ENCODE measurements at places on chromosomes 4 and X.

GRCh38 chrX:119095936-119096335 is 23.1 kb downstream of the CT47C1 start:
- no peak for DNase-seq

DNA sequence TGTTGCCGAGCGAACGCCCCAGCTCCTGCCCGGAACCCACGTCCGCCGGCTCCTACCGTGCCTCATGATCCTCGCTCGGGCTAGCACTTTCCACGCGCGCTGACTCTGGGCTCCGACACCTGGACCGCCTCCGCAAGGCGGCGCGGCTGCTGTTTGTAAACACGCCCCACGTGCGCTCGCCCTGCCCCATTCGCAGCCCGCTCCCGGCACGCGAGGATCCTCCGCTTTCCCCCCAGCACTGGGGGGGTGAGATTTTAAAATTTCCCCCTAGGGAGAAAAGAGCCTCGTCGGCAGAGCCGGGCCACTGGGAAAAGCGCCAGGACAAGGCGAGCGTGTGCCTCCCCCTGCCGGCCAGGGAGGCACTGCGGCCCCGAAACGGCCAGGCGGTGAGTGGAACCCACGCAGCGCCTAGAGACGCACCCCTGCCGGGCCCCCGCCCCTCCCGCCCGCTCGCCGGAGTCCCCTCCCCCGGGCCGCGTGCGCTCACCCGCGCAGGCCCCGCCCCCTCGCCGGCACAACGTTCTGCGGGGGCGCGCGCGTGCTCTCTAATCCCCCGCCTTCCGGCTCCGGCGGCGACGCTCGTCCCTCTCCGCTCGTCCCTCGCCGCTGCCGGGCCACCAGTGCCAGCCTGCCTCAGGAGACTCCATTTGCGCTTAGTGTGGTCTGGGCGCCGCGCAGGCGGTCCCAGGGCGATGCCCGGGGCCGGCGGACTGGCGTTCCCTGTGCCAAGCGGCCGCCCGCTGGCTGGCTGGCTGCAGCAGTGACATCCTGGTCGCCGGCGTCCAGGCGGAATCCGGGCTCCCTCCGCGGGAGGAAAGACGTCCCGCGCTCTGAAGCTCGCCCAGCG is at the start of gene TIGD2:
TIGD2 (plus strand) TSS at position 548 of the 847 bp plus-strand sequence. CDS start 1,442 bp downstream, outside the sequence.
- peak; percentile 93 for DNase-seq

GRCh38 chr4:24262616-24263015 is 321.7 kb downstream of the DHX15 start:
- no peak for DNase-seq

DNA sequence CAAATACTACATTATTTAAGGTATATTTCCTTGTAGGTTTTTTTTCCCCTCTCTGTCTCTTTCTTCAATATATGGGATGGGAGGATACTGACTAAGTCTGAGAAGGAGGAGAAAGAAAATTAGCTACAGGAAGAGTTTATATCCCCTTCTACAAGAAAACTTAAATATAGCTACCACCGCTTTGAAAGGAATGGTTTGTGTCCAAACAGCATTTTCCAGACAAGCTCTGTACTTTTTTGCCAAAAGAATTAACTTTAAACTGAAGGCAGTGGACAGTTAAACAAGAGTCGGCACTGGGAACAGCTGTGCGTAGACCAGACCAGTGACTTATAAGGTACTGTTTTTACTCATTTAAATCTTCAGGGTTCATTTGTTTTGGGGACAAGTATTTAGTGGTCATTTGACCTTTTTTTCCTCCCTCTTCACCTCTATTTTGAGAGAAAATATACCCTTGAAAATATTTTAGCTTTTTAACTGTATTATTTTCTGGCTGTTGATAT is 303.7 kb downstream of the ARHGAP24 start:
- no peak for DNase-seq

DNA sequence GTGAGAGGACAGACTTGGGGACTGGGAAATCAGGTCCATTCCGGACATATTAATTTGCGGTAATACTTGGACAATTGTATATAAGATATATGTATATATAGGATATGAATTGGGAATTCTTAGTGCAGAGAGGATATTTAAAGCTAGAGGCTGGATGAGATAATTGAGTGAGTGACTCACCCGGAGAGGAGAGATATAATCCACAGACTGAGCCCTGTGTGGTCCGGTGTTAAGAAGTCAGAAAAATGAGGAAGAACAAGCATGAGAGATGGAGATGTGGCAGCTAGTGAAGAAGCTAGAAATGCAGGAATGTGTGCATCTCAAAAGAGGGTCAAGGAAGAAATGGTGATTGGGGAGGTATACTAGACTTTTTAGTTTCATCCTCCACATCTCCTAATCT is 336.2 kb downstream of the SLC7A11 start:
- no peak for DNase-seq

- DNase-seq = no peak
Observed at GRCh38 chr4:54914781-54915180, 210.6 kb downstream of the KDR start.

- DNase-seq = no peak
Observed at GRCh38 chr4:108644237-108644636, 6.2 kb upstream of the OSTC start.

DNA sequence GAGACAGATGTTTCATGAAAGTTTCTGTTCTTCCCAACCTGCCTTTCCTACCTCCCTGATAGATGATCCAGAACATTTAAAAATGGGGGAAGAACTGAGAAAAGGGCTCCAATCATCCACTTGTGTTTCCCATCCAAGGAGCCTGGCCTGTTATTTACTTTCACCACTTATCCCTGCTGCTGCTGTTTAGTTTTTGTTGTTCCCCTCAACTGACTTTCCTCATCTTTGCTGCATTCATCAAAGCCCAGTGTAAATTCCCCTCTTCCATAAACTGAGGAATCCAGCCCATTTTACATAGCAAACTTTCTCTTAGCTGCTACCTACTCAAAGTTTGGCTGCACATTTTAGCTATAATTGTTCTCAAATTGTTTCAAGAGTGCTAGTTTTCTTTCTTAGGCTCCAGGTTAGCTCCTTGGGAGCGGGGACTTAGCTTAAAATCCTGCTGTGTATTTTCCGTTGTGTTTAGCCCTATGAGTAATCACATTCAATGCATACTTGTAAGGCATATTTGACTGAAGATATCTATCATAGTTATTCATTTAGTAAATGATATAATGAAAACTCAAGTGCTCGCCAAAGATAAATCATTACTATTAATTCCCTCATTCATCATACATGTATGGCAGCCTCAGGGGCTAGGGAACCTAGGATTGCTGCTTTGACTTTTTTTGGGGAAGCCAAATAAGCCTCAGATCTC is 1.4 kb upstream of the PTPN13 start:
- DNase-seq = no peak

- DNase-seq = no peak
Observed at GRCh38 chr4:141027421-141027820, 105.8 kb downstream of the RNF150 start.

- DNase-seq = peak; percentile 64
Observed at GRCh38 chr4:166839615-166840251, 394.6 kb downstream of the SPOCK3 start.

DNA sequence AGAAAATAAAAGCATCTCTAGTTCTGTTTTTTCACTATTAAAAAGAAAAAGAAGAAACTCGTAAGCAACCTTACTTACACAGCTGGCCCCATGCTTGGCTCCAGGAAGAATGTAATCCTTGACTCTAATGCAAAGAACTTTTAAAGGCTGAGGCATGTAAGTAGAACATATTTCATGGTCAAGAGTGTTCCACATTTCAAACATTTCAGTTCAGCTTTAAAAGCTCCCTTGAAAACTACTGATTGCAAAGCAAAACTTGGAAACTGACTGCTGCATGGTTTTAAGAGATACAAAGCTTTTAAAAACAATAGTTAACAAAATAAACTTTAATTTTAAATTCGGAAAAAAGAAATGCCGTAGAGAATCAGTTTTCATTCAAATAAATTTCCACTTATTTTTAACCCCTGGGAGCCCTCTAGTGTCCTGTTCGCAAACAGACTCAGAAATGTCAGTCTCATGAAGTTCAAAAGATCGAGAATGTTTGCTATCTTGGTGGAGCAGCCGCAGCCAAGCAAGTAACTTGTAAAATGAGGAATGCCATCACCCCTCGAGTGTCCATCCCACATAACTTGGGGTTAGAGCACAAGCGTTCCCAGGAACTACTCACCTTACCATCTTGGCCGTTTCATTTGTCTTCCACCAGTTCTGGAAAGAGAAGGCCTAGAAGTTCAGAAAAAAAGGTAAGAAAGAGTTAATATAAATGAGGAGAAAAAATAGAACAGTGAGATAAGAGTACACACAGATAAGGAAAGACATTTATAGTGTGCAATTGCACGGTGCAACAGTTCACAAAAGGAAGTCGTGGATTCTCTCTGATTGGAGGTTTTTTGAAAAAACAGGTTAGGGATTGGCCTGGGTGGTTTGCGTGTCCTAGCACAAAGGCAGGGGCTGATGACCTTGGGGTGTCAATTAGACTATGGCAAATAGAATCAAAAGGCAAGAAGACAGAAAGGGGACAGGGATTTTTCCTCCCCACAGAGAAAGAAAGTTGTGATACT is at the start of gene GASK1B:
GASK1B (minus strand) TSS at position 765 of the 998 bp plus-strand sequence. CDS start 1,650 bp downstream, outside the sequence.
- no peak for DNase-seq

GRCh38 chrX:124393238-124393637 is 46.9 kb downstream of the SH2D1A start:
- no peak for DNase-seq

GRCh38 chr4:78481180-78481579 is 70.4 kb upstream of the ANXA3 start:
- DNase-seq = no peak

DNA sequence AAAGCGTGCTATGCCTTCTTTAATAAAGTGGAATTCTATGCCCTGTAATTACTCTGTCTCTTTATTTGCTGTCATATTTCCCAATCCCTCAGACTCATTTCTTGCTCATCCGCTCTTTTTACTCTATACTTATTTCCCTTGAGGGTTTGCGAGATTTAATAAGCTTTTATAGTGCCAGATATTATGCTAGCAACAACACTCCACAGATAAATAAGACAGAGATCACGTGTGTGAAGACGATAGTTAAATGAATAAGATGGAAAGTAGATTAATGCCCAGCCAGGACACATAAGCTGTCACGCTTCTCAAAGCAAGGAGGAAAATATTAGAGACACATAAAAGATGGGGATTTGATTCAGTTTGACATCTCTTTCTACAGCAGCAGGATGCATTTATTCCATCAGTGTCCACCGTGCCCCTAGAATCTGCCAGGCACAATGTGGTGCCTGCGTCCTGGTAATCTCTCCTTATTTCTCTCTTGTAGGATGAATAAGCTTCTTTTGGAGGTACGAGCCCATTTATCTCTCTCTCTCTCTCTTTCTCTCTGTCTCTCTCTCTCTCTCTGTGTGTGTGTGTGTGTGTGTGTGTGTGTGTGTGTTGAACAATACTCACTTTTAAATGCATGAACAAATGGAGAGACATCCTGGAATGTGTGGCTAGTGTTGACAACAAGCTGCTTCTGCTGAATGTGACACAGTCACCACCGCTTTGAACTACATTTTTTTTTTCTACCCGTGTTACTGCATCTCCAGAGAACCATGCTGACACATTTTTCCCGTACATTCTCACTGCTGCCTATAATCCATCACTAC is 48.2 kb downstream of the TMEM156 start:
- no peak for DNase-seq

DNA sequence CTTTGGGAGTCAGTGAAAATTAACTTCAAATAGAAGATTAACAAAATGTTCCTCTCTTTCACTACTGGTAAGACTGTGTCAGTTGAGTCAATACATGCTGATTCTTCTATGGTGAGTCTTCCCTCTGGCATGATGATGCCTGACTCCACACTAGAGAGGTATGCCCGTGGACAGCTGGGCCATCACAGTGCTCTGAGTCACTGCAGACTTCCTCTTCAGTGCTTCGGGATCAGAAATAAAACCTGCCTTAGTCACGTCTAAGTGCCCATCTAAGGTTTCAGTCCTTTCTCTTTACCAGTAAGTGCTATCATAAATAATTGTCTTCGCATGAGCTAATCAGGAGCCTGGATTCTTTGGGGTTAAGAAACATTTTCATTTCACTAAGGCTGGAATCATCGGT is 1.6 kb upstream of the ASB5 start:
- DNase-seq = no peak

GRCh38 chrX:46793386-46794143 is 34.6 kb upstream of the SLC9A7 start:
- no peak for DNase-seq

DNA sequence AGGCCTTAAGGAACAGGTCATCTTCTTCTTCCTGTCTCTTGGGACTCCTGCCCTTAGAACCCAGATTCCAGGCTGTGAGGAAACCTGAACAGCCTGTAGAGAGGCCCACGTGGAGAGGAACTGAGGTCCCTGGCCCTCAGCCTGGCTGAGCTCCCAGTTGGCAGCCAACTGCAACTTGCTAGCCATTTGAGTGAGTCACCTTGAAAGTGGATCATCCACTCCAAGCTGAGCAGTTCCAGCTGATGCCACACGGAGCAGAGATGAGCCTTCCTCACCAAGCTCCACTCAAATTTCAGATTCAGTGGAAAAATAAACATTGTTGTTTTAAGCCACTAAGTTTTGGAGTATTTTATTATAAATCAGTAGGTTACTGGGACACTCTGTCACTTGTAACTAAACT is 392.5 kb downstream of the BCOR start:
- DNase-seq = no peak

- DNase-seq = no peak
Observed at GRCh38 chr4:87377816-87378215, 13.2 kb downstream of the HSD17B11 start.

GRCh38 chr4:176549161-176549865 is 229.5 kb downstream of the SPCS3 start:
- DNase-seq = no peak

DNA sequence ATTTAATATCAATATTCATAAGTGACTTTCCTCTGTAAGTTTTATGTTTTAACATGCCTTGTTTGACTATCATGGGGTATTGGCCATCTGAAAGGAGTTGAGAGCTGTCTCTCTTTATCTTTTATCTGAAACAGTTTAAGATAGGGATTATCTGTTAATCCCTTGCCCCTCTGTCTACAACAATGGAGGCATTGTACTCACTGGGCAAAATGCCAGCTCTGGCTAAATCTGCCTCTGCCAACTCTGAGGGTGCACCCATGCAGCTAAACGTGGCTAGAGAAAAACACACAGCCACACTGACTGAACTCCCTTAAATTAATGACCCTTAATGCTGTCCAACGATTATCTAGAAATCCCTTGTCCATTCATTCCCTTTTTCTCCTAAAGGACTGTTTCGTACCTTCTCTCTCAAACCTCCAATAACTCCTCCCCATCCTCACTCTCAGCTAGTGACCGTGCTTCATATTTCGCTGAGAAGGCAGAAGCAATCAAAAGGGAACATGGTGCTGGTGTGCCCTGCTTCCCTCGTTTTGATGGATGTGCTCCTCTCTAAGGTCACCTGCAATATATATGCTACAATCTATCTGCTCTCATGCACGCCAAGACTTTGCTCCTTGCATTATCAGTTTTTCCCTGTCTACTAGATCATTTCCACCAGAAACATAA is 10.3 kb downstream of the PHKA2 start:
- no peak for DNase-seq

- no peak for DNase-seq
Observed at GRCh38 chr4:98560321-98560720, 98.1 kb downstream of the TSPAN5 start.

GRCh38 chr4:112061207-112061817 is 83.9 kb upstream of the FAM241A start:
- DNase-seq = no peak

GRCh38 chr4:141192564-141192963 is 28.1 kb upstream of the ZNF330 start:
- no peak for DNase-seq

- no peak for DNase-seq
Observed at GRCh38 chr4:183098019-183098722, 886 bp upstream of the WWC2 start.

GRCh38 chr4:86522349-86522748 is 71.8 kb upstream of the PTPN13 start:
- DNase-seq = no peak

All from GM06990 (cell line).